ENCODE measurements at places on chromosomes 3 and 15.

DNA sequence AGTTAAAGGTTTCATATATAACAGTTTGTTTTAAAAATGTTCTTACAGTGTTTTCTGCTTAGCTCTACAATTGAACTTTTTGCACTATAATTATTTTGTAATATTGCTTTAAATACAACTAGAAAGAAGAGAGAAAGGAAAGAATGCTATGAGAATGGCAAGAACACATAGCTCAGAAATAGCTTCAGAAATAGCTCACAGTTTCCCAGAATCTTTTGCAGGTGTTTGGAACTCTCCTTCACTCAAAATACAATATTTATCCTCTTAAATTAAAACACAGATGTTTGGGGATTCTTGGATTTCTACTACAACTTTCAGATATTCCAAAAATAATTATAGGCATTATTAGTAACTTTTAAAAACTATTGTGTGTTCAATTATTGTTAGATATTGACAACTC lies 658.0 kb upstream of the DPPA4 start:
- DNase-seq: no peak

DNA sequence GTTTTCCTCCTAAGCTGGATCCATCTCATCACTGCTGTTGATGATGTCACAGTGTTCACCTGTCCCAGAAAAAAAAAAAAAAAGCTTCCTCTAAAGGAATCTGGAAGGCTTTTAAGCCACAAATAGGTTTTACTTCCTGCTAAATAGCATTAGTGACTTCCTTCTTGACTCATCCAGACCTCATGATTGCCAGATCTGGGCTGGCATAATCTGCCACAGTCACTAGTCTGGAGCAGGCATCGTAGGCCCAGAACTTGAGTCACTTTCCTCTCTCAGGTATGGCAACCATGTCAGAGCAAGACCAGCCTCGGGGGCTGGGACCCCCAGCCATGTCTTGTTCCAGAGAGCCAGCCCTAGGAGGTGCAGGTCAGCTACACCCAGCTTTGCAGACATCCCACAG lies 266.5 kb upstream of the CADM2 start:
- DNase-seq: no peak

DNA sequence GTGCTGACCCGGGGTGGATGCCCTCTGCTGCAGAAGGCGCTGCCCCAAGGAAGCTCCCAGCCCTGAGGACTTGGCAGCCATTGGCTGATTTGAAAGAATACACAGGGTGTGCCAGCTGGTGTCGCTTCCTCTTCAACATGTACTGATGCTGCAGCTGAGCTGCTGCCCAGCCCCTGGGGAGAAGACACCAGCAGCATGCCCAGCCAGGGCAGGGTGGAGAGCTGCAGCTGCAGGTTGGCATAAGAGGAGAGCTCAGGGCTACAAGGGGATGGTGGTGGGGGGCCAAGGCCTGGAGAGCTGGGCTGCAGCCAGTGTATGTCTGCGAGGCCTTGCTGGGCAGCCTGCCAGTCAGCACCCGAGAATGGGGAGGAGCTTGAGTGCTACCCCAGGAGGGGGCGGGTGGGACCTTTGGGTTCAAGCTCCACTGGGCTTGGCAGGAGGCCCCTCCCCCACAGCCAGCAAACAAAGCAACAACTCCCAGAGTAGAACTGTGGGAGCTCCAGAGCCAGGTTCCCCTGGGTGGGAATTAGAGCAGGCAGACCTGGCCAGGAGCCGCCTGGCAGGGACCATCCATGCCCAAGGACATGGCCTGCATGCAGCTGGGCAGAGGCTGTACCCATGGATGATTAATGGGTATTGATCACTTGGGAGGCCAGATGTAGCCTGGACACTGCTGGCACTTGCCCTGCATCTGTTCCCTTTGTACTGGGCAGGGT lies 9.2 kb upstream of the SEMA4B start:
- peak; percentile 54 for DNase-seq

- no peak for DNase-seq
Measured at GRCh38 chr15:69903470-69904469, 193.9 kb downstream of the TLE3 start.

- DNase-seq: no peak
Measured at GRCh38 chr15:84929795-84930603, 45.5 kb downstream of the SLC28A1 start.

DNA sequence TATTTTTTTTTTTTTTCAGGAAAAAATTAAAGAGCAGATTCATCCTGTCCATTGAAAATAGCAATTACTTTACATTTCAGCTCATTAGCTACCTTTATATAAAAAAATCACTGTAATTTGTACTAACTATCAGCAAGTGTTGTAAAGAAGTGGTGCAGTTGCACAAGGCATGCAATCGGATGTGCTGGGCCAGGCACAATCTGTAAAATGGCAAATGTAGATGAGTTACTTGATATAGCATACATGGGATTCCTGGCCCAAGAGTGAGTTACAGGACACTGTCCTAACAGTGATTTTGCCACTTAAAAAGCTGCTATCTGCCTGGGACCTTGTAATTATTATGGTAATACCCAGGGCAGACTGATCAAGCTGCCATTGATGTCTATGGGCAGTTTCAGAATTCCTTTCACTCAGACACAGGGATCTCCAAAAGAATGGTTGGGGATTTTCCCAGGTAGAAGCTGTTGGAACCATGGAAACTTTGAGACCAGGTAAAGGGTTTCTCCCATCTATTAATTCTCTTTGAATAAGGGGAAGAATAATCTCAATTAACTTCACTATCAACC lies 182.2 kb upstream of the ICE2 start:
- no peak for DNase-seq

- DNase-seq: no peak
Measured at GRCh38 chr3:23549148-23549910, 256.4 kb upstream of the UBE2E1 start.

- DNase-seq: no peak
Measured at GRCh38 chr15:88246081-88246480, 10.5 kb downstream of the NTRK3 start.

- DNase-seq: no peak
Measured at GRCh38 chr3:172938788-172939187, 188.3 kb downstream of the ECT2 start.

DNA sequence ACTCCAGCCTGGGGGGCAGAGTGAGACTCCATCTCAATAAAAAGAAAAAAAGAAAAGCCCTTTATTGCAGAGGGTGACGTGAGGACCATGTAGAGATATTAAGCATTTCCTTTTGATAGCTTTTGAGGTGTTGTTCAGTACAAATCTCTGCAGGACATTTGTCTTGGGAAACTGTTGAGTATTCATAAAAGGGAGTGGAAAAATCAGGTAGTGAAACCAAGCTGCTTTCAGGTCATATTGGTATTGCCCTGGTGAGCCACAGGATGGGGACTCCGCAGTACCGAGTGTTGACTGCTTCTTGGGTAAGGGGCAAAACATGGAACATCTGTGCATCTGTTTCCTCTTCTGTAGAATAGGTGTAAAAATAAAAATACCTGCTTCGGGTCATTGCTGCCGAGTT lies 9.9 kb downstream of the ITPR1 start:
- DNase-seq: no peak

- no peak for DNase-seq
Measured at GRCh38 chr3:8279886-8280550, 221.6 kb upstream of the LMCD1 start.

- no peak for DNase-seq
Measured at GRCh38 chr3:36011791-36012190, 368.5 kb upstream of the STAC start.

DNA sequence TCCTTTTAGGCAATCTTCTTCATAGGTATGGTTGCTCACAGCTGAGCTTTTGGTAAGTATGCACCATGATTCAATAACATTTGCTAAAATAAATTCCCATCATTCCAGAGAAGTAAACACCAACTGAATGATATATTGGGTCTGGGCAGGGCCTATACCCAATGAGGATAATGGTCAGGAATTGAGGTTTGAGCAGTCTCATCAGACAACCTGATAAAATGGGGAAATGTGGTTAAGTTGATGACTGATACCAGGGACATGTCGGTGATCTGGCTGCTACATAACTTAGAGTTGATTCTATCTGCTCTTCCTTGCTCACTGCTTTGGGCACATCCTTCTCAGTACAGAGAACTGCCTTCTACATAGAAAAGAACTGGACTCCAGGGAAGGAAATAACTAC lies 92.9 kb downstream of the GPR156 start:
- no peak for DNase-seq

DNA sequence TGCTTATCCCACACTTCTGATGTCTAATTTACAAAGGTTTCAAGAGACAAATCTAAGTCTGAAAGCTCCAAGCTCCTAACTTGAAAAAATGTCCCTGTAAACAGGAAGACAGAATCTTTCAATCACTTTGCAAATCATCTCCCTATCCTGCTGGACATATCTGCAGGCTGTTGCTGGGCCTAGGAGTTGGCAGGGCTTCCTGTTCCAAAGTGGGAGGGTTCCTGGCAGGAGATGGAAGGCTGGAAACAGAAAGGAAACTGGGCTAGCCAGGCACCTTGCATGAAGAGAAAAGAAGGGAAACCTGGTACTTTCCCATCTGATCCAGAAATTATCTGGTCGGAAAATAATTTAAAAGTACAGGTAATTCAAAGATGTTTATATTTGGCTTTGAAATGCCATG lies 227.3 kb upstream of the IL12A start:
- DNase-seq: no peak

GRCh38 chr3:22231061-22231460 lies 480.1 kb upstream of the ZNF385D start:
- DNase-seq: no peak

GRCh38 chr3:24661175-24661584 lies 166.5 kb upstream of the THRB start:
- DNase-seq: no peak

DNA sequence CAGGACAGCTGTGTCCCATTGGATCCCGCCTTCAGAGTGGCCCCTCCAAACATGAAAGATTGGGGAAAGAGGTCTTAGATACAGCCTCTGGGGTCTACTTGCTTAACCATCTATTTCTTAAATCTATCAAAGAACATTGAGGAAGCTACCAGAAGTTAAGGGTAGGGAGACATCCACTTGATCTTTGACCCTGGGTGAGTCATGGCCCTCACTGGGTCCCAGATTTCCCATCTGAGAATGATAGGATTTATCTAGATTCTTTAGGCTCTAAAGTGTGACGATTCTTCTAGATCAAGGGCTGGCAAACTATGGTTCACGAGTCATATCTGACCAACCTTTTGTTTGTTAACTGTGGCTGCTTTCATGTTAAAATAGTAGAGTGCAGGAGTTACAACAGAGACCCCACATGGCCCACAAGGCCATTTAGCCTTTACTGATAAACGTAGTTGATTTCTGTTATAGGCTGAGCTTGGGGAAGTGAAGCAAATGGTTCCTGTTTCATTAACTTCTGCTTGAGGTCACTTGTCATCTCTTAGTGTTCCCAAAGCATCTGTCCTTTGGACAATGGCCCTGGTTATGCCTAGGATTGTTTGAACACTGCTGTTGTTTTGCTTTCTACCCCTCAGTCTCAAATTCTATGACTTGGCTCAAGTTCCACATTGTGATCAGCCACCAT lies 8.0 kb downstream of the MUC13 start:
- DNase-seq: no peak

DNA sequence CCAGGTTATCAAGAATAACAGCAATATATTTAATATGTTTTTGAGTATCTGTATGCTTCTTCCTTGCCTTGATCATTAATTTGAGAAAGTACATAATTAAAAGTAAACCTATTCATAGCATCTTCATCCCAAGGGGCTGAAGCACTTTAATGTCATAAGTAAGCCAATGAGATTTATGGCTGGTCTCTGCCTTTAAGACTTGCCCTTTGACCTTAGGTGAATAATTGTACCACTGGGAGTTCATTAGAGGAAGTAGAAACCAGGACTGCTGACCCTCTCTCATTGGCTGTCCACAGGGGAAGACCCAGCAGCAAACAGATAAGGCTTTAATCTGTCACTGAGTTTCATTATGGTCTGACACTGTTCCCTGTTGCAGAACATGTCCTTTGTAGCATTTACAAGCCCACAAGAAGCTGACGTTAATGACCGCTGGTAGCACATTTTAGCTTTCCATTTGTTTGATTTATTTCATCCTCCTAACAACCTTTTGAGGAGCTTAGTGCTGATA lies 16.3 kb upstream of the ERC2 start:
- no peak for DNase-seq

GRCh38 chr3:185658504-185658912 lies 72.4 kb downstream of the SENP2 start:
- no peak for DNase-seq

- no peak for DNase-seq
Measured at GRCh38 chr3:156291272-156292123, 171.1 kb downstream of the KCNAB1 start.

GRCh38 chr3:161310649-161311423 lies 60.5 kb downstream of the SPTSSB start:
- DNase-seq: peak; percentile 21

DNA sequence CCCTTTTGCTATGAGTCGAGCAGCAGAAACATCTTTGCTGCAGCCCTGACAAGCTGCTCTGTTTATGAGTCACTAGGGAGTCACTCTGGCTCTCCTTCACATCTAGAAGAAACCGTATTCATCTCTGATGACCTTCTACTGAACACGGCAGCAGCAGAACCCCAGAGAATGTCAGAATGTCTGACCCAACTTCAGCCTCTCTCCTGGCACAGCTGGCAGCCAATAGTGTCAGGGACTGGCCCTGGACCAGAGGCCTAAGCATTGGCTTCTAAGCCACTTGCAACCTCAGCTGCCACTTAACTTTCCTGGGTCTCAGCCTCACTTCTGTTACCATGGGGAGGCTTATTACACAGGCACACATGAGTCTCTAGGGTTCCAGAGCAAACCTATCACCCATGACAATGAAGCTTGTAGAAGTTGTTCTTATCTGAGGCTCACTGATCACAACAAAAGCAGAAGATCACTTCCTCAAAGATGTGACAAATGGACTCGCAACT lies 184.1 kb upstream of the TLE3 start:
- no peak for DNase-seq

DNA sequence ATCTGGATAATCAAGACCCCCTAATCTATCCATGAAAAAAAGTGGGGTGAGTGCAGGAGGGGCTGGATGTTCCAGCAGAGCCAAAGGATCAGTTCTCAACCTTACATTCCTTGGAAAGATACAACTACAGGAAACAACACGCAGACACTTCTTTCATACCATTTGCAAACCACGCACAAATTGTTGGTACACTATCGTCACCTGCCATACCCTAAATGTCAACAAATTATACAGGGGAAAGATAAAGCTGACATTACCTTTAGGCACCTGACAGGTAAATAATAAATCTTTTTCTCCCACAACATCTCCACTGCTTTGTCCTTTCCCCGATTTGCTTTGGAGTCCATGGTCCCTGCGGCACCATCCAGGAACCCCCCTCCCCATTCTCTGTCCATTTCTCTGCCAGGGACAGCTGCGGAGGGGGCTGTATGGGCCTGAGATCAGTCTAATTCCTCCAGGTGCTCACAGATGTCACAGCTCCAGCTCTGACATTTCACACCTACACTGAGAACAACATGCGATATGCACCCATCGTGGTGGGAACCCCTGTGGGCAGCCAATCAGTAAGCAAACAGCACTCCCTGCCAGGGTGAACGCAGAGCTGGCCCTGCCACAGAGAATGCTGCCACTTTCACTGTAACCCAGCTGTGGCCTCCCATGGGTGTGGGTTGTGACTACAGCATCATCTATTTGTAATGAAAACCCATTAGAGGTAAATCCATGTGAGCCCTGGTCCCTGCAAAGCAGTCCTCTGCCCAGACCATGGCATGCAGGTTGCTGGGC lies 37.7 kb upstream of the BCL2L10 start:
- DNase-seq: no peak

GRCh38 chr3:8665407-8665896 lies 20.9 kb upstream of the SSUH2 start:
- no peak for DNase-seq

- no peak for DNase-seq
Measured at GRCh38 chr3:174675406-174675805, 183.7 kb upstream of the NAALADL2 start.

GRCh38 chr3:170907637-170908234 lies 701 bp downstream of the EIF5A2 start:
- DNase-seq: no peak

- DNase-seq: no peak
Measured at GRCh38 chr3:4060064-4060463, 243.1 kb upstream of the SETMAR start.

Measured in T-helper 1 cell (primary cell).